Suprapubic skin (tissue), 4 donors: ENCODE measurements at places on chromosomes 13 and 19. TPM values are rescaled to one million over a fixed set of nuclear protein-coding genes. Genes with fewer than 3 reads are reported as not detected.

- DNase-seq = no peak
Observed at GRCh38 chr13:49546561-49546960, 38.8 kb downstream of the RCBTB1 start.

DNA sequence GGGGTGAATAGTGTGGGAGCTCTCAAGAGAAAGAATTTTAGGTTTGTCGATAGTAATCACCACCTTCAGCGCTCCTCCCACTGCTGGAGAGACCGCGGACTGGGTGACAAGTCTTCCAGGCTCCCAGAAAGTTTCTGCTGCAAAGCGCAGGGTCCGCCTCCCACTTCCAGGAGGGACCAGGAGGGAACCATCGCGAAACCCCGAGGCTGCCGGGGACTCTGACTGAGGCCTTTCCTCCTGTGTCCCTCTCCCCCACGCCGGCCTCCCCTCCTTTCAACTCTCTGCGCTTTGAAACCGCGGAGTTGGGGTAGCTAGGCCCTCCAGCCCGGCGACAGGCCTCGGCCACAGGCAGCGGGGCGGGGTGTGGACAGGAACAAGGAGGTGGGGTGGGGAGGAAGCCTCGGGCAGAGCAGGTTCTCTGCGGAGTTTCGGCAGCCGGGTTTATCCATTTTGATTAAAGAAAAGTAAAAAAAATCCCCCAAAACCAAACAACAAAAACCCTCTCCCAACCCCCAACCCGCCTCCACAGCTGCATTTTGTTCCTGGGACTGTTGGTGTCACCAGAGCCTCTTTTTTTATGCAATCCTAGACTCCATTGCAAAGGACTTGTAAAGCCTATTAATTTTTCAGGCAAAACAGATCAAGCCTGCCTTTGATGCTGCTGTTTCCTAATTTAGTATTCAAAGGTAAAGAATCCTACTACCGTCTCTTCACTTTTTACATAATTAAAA, 157.2 kb downstream of the TM9SF2 start:
- DNase-seq = peak; percentile 67

Gene OCEL1
- 4.5 TPM for total RNA-seq

Gene STOML3
- not detected for total RNA-seq

- no peak for DNase-seq
Observed at GRCh38 chr13:78376033-78376432, 227.3 kb downstream of the POU4F1 start.

DNA sequence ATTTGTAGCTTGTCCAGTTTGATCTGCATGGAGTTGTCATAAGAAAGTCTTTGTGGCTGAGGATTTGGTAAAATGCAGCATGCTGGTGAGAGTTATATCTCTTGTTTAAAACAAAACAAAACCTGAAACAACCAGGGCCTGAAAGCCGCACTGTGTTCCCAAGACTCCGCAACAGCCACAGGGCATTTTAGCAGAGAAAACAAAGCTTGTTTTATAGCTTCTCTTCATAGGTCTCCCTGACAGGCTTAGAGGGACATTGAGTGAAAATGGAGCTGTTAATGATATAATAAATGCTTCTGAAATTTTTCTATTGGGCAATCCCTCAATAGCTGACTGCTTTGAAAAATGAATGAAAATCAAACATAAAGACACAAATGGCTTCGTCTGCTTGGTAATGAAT, 148.7 kb upstream of the RNF113B start:
- DNase-seq = no peak

Gene MAP4K1
- 2.5 TPM for total RNA-seq

Gene FFAR1
- not detected for total RNA-seq

- no peak for DNase-seq
Observed at GRCh38 chr13:26460648-26461047, 96.8 kb upstream of the WASF3 start.

Gene MUC16
- total RNA-seq = under 0.01 TPM

Gene CCDC194
- total RNA-seq = not detected

DNA sequence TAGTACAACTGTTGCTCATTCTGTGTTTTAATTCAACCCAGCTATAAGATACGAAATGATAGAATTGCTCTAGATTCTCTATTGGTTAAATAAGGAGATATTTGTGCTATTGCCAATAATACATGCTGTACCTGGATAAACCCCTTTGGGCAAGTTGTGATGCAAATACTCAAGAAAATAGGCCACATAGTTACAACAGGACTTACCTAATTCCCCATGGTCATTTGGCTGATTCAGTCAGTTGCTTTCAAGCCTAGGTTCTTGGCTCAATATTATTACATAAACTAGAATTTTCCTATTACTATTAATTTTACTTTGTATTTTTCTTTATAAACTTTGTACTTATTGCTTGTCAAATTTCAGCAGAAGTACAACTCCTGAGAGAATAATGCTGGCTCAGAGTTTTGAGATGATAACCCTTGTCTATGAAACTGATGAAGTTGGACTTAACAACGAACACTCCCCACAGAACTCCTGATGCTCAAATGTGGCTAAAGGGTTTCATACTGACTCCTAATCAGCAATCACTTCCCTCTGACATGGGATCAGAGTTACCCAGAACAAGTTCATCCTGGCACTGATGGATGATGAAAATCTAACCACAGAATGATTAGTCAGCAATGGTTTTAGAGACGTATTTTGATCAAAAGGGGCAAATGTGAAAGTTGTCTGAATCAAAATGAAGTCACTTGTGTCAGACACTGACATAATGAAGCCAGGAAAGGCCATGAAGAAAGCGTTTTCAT, 221.1 kb downstream of the ITGBL1 start:
- DNase-seq = no peak

- DNase-seq = no peak
Observed at GRCh38 chr13:43880214-43880855, 631 bp downstream of the LACC1 start.

DNA sequence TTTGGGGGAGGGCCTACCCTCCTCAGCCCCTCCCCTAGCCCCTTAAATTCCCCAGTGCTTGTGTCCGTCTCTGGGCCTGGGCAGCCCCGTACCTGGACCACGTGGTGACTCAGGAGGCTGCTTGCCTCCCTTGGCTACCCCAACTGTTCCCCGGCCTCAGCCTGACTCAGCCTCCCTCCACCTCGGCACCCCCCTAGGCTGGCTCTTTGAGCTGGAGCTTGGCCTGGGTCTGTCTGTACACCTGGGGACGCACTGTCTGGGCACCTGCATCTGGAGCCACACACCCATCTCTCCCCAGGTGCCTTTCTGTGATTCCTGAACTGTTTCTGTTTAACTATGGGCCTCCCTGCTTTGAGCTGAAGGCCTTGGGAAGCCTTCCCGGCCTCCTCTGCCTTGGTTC, 1.8 kb upstream of the KLK14 start:
- DNase-seq = no peak

DNA sequence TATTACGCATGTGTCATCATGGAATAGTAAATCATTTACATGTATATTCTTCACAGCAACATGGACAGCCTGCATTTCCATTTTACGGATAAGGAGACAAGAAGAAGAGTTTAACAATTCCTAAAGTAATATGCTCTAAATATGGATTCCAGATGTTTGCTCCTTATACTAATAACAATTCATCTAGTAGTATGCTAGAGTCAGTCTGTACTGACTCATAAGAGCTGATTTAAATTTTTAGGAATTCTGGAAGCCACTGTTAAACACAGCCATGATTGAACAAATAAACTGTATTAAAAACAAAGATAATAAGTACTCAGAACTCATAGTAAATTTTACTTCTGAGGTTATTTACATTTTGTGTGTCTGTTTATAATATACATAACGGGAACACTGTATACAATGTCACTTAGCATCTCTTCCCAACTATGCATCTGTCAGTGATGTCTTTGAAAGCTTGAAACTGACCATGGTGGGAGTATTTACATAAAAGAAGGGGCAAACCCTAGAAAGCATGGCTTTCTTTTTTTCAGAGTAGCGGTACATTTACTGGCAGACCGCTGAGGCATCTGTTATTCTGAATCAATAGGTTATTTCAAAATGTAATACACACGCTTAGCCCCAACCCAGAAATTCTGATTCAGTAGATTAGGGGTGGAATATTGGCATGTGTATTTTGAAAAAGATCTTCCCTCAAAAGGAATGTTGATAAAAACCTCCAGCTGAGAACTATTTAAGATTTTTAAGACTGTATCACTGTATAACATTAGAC, 12.9 kb downstream of the ZC3H13 start:
- DNase-seq = no peak

DNA sequence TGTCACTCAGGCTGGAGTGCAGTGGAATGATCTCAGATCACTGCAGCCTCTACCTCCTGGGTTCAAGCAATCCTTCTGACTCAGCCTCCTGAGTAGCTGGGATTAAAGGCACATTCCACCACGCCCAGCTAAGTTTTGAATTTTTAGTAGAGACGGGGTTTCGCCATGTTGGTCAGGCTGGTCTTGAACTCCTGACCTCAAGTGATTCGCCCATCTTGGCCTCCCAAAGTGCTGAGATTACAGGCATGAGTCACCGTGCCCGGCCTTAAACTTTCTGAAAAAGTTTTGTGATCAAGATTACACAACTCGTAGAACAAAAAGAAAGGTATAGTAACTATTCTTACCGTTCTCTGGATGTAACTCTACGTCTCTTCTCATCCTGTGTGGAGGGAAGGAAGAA, 21.2 kb downstream of the DNMT1 start:
- no peak for DNase-seq

GRCh38 chr19:912181-913079, 589 bp downstream of the R3HDM4 start:
- DNase-seq = no peak

DNA sequence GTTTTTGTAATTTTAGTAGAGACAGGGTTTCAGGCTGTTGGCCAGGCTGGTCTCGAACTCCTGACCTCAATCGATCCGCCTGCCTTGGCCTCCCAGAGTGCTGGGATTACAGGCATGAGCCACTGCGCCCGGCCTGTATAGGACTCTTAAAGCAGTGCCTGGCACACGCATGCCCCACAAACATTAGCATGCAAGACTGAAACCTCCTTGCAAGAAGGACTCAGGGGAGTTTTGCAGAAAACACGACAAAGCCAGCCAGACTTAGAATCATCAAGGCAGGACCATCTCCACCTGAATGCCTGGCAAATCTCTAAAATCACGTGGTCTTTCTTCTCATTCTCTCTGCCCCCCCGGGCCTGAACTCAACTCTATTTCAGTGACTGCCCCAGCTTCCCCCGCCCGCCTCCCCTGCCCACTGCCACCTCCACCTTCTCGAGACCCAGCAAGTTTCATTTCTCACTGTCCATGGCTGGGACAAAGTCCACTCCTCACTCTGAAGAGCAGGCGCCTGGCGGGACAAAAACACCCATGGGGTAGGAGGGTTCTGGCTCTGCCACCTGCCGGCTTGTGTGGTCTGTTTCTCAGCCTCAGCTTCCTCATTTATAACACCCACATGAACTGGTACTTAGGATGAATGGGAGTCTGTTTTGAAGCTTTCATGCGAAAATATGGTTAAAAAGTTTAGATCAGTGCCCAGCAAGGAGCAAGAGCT, 2.4 kb downstream of the TICAM1 start:
- DNase-seq = no peak

- no peak for DNase-seq
Observed at GRCh38 chr19:30648866-30649862, 277.0 kb downstream of the ZNF536 start.

- DNase-seq = peak; percentile 16
Observed at GRCh38 chr13:51267622-51268021, 45.4 kb downstream of the FAM124A start.

- DNase-seq = no peak
Observed at GRCh38 chr13:92694047-92694446, 532.6 kb upstream of the GPC6 start.

DNA sequence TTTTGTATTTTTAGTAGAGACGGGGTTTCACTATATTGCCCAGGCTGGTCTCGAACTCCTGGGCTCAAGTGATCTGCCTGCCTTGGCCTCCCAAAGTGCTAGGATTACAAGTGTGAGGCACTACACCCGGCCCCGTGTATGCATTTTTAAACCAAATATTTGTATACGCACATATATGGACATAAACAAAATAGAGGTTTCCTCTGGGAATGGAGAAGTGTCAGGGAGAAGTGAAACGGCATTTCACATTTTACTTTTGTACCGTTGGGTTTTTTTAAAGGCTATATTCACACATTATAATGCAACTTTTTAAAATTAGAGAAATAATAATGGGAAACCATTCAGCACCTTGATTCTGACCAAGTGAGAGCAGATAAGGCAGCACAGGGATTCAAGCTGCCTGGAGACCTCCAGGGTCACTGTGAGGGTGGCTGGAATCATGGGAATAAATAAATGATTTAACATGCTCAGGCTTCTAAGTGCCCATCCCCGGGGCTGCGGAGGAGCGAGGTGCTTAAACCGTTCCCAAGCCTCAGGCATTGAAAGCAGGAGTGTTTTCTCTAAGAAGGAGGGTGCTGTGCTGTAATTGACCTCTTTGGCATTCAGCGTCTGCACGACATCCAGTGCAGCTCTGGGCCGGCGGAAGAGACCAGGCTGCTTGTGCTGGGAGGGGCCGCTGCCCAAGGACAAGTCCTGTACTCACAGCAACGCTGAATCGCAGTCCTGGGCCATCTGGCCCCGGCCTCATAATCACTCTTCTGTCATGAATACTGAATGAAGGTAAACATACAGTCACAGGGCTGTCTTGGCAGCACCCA, 24.7 kb downstream of the GPR42 start:
- DNase-seq = no peak

DNA sequence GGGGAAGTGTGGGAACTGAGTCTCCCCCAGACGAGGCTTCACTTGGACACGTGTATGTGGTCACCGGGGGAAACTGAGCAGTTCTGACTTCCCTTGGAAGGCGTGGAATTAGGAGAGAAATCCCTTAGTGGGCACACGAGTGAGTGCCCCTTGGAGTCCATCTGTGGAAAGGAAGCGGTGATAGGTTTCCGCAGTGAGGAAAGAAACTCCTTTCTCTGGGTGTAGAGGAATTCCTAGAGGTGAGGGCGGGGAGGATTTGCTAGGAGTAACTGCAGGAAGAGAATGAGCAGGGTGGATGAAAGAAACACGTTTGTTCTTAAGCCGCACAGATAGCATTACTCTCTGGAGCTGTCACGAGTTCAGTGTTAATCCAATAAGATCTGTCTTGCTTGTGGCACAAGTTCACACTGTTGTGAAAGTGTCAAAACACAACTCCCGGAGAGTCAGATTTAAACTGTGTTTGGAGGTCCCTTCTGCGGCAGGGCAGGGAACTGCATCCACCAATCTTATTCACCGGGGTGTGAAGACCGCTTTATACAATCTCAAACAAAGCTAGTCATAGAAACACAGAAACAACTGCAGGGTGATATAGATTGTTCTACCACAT, 1.2 kb downstream of the KL start:
- DNase-seq = peak; percentile 70

GRCh38 chr13:30789166-30789862, 54.0 kb downstream of the ALOX5AP start:
- no peak for DNase-seq

DNA sequence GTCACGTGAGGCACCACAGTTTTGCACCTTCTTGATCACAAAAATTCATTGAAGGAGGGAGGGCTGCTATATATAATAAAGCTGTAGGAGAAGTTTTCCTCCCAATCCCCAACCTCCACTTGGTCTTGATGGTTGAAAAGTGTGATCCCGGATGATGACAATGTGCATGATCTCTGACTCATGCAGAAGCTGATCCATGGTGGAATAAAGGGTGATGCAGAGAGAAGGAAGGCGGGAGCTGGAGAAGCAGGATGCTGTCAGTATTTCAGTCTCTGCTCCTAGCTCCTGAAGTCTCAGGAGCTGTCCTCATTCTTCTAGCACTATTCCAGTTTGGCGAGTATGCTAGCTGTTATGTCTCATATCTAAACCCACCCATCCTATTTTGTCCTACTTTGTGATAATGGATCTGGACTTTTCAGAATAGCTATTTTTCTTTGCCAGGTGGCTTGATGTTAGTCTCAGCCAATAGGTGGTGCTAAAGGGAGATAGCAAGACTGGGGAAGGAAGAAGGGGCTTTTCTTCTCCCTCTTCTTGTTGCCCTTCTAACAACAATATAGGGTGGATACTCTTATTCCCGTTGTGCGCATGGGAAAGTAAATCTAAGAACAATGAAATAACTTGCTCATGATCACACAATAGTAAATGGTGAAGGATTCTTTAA, 65.6 kb upstream of the HTR2A start:
- DNase-seq = no peak
